HS-27A (cell line): ENCODE measurements at places on chromosomes 16 and 17.

DNA sequence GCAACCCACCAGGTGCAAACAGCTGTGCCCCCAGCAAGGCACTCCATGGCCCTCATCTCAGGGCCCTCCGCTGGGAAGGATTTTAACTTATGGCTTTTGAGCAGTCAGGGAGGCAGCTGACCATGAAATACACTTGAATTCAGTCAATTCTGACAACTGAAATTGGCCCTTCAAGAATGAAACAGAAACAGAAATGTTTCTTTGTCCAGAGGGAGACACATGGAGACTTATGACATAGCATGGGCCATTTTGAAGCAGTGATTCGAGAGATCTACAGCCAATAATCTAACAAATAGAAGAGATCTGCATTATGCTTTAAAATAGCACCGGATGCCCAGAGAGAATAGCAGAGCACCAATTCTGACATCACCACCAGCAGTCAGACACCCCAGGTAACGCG, 7.5 kb downstream of the CACNG1 start:
- no peak for DNase-seq

- DNase-seq, result no peak
Observed at GRCh38 chr16:67024384-67025209, 4.4 kb upstream of the CBFB start.

DNA sequence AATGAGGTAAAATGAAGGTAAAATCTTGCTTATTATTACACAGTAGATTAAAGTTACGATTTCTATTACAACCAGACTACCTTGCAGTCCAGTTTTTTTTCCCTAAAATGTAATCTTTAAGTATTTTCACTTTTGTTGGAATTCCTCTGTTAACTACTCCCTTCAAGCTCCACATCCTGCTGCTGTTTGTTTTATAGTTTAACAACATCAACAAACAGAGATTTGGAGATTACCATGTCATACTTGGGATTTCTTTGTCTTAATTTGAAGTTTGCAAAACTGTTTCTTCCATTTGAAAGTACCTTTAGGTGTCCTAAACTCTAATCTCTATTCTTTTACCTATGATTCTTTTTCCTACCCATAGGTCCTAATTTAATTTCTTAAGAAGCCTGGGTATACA, 83.3 kb downstream of the ABHD15 start:
- no peak for DNase-seq

GRCh38 chr16:31273676-31274075, 13.9 kb downstream of the ITGAM start:
- no peak for DNase-seq

GRCh38 chr17:52120465-52120864, 38.0 kb downstream of the CA10 start:
- DNase-seq, result no peak

- no peak for DNase-seq
Observed at GRCh38 chr17:68246271-68247028, 1.4 kb upstream of the AMZ2 start.

GRCh38 chr17:64496348-64496785, 487 bp downstream of the POLG2 start:
- DNase-seq, result no peak

GRCh38 chr17:7019839-7020519, 2.9 kb upstream of the BCL6B start:
- DNase-seq, result no peak

GRCh38 chr17:8630802-8631553, 453 bp upstream of the MYH10 start:
- DNase-seq, result peak; percentile 99

- DNase-seq, result no peak
Observed at GRCh38 chr16:58885528-58886170, 151.5 kb upstream of the GOT2 start.

DNA sequence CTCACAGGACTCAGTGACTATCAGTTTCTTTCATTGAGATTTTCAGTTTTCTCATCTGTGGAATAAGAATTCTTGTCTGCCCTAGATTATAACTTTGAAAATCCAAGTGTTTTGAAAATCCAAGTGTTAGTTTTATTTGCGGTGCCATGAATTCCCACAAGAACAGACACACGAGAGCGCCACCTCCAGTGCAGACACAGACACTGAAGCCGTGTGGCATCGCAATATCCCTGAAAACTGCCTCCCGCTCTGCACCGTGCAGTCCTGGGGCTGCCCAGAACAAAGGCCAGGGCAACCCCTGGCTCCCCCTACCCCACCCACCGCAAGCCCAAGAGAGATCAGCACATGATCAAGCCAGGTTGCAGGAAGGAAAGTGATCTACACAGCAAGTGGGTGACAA, 229.5 kb upstream of the ASIC2 start:
- DNase-seq, result no peak

GRCh38 chr16:1300664-1301476, 8.6 kb upstream of the UBE2I start:
- DNase-seq, result no peak

GRCh38 chr16:69483611-69484010, 59.2 kb downstream of the CYB5B start:
- DNase-seq, result no peak

GRCh38 chr16:73730481-73731090, 566.0 kb upstream of the PSMD7 start:
- DNase-seq, result no peak

DNA sequence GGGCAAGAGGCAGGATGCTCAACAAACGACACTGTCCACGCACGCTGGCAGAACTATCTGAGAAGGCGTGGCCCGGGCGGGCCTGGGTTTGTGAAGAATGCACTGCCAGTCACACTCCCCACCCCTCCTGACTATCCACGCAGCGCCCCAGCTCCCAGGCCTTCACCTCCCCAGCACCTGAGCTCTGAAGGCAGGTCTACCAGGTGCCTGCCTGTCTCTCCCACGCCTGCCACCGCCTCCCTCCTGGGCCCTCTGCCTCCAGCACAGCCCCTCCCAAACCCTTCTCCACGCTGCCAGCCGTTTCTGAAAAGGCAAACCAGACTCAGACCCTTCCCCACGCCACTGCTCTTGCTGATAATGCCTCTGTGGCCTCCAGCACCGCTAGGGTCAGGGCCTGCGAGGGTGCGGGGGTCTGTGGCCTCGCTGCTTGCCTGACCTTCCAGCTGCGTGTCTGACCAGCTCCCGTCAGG, 11.6 kb downstream of the MYBBP1A start:
- no peak for DNase-seq

- no peak for DNase-seq
Observed at GRCh38 chr17:50349243-50349600, 3.3 kb downstream of the XYLT2 start.

DNA sequence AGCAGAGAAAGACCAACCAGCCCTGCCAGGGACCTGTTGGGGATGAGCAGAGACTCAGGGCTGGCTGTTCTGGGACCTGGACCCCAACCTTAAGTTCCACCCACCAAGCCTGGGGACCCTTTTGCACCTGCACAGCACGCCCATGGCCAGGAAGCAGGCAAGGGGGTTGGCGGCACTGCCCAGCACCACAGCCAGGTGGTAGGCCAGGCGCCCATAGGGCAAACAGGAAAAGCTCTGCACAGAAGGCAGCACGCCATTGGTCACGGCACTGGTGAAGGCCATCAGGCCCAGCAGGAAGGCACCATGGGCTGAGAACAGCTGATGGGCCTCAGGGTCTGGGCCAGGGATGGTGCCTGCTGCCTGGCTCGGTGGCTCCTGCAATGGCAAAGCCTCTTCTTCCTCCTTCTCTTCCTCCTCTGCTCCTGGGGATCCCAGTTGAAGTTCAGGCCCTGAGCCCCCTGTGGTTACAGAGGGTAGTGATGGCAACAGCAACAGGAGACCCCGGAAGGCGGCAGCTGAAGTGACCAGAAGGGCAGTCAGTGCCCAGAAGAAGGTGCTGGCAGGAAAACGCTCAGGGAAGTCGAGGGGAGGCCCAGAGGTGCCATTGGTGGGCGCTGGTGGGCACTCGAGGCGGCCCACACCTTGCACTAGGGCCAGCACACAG, 1.7 kb downstream of the SLC52A1 start:
- DNase-seq, result no peak

DNA sequence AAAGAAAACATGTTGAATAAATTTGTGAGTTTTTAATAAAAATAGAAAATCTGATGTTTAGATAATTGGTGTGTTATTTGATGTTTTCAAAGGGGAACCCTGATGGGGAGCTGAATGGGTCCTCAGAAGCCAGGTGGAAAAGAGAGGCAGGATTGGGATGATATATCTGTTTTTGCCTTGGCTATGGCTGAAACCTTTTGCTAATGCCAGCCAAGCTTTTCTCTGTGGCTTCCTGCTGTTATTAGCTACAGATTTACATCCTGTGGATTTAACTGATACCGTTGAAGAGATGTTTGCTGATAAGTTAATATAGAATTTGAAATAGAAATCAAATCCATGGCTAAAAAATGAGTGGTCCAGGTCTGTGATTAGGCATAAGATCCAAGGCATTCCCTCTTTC, 4.2 kb upstream of the AATF start:
- DNase-seq, result no peak

GRCh38 chr17:34665819-34666763, 86.7 kb downstream of the TMEM132E start:
- DNase-seq, result no peak

DNA sequence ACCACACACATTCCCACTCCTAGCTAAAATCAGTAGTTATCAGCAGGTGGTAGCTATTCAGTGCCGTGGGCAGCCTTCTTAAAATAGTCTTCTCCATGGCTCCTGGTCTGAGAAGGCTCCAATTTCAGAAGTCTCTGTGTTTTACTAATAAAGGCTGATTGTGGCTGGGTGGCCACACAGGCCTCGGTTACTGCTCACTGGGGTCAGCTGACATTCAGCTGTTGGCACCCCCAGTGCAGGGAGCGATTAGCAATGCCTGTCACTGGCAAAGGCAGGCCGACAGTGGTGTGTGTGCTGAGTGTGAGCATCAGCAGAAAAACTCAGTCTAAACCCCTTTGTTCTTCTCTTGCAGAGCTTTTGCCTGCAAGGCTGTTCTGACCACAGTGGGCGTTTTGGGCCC, 16.6 kb upstream of the DBNDD1 start:
- no peak for DNase-seq

- no peak for DNase-seq
Observed at GRCh38 chr16:6157806-6158205, 1060.2 kb upstream of the EEF2KMT start.

- no peak for DNase-seq
Observed at GRCh38 chr16:23357761-23358290, 55.7 kb downstream of the SCNN1B start.

GRCh38 chr17:21166595-21167210, 39.9 kb downstream of the DHRS7B start:
- DNase-seq, result no peak

GRCh38 chr17:40399185-40399584, 18.5 kb downstream of the TOP2A start:
- no peak for DNase-seq

DNA sequence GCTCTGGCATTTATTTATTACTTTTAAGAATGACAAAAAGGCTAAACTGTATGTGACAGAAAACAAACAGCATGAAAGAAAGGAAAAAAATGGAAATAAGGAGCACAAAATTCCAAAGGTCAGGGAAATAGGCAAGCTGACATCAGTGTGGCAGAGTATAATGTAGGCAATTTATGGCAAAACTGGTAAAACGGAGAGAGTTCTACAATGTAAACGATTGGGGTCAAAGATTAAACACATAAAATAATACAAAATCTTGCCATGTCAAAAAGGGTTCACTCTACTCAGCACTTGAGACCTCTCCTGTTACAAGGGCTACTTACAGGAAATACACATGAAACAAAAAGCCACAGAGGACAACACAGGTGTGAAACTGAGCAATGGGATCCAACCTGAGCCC, 47.0 kb upstream of the CDRT4 start:
- DNase-seq, result no peak
